ENCODE measurements at places on chromosomes 4 and X.

- DNase-seq, result no peak
Measured at GRCh38 chr4:14267373-14268060, 640.0 kb upstream of the BOD1L1 start.

DNA sequence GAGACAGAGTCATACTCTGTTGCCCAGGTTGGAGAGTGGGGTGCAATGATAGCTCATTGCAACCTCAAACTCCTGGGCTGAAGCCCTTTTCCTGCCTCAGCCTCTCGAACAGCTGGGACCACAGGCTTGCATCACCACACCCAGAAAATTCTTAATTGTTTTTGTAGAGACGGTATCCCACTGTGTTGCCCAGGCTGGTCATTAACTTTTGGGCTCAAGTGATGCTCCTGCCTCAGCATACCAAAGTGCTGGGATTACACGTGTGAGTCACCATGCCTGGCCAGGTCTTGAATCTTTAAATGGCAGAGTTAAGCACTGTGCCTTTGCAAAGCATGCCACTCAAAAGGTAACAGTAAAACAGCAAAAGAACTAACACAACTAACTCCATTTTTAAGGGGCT lies 28.6 kb upstream of the BBS12 start:
- DNase-seq, result no peak

- DNase-seq, result no peak
Measured at GRCh38 chrX:17939724-17940123, 78.6 kb upstream of the RAI2 start.

DNA sequence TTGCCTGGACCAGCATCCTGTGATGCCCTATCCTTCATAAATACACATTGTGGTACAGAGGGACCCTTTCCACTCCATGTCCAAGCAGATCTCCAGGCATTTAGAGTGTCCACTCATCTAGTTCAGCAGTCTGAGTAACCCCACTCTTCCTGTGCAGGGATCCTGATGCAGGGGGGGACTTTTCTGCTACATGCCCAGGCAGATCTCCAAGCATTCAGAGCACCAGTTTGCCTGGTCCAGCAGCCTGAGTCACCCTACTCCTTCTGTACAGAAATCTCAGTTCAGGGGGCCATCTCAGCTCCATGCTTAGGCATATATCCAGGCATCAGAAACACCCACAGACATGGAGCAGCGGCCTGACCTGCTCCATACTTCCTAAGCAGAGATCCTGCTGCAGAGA lies 1089.8 kb downstream of the FAT4 start:
- no peak for DNase-seq

GRCh38 chrX:153903991-153904957 lies at the start of gene AVPR2:
Gene AVPR2, plus strand, starts transcription at chrX:153904673. Its CDS starts 473 bp downstream, at chrX:153905146.
- DNase-seq, result no peak

GRCh38 chr4:121448231-121448630 lies 67.4 kb upstream of the QRFPR start:
- DNase-seq, result no peak

DNA sequence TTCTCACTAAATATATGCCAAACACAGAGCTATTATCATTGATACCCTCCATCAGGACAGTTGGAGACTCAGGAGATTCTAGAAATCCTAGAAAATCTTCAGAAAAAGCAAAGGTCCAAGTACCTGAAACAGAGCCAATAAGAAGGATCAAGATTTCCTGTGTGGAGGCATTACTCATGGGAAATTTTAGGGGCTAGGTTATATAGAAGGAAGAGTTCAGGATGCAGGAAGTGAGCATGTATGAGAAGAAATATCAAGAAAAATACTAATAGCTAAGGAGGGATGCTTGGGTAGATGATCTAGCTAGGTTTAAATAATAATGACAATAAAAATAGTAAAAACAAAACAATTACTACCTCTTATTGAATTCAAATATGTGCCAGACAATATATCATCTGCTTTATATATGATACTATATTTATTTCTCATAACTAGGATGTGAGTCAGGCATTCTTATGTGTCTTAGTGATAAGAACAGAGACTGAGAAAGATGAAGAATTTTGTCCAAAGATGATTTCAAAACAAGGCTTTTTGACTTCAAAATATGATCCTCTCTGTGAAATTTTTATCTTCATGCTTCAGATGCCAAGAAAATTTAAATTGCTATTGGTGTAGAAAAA lies 66.4 kb upstream of the HHIP start:
- DNase-seq, result no peak

DNA sequence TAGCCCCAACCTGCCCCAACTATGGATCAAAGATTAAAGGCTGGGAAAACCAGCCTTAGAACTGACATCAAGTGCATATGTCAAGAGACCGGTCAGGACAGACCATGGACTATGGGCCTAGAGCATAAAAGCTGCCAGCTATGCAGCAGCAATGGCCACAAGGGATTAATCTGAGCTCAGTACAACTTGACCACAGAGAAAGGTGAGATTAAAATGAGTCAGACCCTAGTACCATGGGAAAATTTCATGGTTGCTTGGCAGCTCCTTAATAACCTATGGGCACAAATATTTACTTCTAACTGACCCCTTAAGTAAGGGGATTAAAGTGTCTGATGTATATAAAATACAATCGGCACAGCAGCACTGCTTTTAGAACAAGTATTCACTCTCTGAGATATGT lies 54.4 kb downstream of the CBR4 start:
- no peak for DNase-seq

DNA sequence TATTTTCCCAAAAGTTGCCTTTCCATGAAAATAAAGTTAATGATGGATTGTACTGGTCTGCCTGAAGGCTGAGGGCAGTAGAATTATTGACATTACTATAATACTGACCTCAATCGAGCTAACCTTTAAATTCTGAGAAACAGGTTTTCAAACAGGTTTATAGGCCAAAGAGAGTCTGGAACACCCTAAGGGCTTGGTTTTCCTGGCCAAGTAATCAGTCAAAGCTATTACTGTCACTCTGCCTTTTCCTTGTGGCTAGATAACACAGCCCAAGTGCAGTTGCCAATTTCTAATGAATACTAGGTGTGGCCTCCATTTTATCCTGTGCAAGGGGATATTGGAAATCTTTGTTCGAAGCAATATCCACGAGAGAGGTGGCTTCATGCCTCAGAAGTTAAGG lies 75.2 kb downstream of the INTS12 start:
- DNase-seq, result no peak

DNA sequence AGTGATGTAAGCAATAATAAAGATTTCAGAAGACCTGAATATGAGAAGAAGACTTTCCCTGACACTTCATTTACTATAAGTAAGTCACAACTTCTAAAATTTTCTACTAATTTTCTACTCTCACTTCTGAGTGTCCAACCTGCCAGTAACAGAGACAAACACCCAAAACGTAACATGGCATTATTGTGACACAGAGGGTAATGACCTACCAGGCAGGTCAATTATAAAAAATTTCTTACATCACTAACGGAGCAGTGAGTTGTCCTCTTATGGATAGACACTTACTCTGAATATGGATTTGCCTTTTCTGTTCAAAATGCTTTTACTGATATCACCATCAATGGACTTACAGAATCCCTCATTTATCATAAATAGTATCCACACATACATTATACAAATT lies 405.9 kb upstream of the MAGEB16 start:
- no peak for DNase-seq

DNA sequence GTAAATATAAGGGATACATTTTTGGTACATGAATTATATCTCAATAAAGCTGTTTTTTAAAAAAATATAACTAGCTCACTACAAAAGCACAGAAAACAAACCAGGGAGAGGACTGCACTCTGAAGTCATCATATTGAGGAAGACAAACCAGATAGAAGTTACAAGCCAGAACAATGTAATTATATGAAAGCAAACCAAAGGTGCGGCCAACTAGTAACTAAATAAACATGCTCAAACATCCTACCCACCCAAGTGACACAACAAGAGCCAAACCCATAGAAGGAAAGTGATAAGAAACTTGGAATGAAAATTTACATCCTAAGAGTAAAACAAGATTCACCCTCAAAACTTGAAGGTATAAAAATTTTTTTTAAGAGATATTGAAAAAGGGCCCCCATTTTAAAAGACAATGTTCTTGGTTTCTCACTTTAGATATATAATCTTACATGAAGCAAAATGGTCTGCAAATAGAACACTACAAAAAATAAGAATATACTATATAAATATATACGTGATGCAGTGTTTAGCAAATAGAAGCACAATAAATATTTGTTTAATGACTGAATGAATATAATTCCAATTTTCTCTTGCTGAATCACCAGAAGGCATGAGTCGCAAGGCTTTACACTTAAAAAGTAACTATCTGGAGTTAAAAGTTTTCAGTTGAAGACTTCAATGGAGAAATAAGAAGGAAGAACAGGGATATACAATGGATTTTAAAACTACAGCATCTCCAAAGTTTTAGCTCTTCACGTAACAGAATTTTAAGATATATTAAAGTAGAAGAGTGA lies 4.0 kb upstream of the SH3D19 start:
- DNase-seq, result no peak

DNA sequence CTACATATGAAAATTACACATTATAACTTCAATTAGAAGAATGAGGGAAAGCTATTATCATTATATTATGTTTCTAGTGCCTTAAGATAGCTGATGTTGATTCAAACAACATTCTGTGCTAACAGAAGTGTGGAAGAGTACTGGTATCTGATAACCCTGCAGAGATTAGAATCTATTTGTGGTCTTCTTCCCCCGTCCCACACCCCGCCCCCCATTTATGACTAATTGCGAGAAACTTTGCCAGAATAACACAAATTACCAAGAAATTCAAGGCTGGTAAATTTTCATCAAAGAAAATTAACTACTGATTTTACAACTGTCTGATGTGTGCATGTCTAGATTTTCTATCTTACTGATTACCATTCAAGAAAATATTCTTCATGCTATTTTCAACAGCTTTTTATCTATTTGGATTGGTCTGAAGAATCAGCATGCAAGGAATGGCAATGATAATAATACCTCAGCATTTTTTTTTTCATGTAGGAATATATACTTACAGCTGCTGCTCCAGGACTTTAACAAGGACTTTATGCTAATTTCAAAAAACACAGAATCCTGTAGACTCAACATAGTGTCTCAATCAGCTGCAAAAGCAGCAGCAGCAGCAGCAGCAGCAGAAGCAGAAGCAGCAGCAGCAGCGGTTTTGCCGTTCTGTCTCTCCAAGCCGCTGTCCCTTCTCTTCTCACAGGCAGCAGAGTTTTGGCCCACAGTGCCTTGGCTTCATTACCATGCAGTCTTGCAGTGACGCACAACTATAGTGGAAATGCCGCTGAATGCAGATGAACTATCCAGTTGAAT lies 126.7 kb downstream of the FRYL start:
- DNase-seq, result no peak

DNA sequence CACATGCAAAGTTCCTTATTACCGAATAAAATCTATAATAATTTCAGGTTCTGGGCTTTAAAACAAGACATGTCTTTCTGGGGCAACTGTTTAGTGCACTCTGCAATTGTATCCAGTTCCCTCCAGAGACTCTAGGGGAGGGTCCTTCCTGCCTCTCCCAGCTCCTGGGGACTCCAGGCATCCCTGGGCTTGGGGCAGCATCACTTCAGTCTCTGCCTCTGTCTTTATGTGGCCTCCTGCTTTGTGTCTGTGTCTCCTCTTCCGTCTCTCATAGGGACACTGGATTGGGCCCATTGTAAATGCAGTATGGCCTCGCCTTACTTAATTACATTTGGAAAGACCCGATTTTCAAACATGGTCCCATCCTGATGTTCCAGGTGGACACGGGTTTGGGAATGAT lies 10.9 kb upstream of the ASMTL start:
- no peak for DNase-seq

DNA sequence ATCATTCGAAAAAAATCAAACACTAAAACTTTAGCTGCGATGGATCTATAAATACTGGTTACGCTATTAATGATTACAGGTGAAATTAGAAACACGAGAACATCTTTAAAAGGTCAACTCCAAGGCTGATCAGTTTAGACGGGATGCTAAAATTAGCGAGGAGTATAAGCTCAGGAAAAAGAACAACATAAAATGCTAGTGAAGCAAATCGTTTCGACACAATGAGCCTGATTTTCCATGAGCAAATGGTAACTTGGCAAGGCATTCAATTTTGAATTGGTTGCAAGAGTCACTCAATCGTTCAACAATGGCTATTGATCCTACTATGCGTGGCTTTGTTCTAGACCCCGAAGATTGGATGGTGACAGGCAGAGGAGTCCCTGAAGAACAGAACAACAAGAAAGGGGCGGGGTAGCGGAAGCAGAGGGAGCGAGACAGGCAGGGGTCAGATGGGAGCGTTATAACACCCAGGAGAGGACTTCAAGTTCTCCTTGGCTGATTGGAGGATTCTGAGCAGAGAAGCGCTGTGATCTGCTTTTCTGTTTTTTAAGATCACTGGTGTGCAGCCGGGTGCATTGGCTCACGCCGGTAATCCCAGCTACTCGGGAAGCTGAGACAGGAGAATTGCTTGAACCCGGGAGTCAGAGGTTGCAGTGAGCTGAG lies 146.5 kb downstream of the RBM47 start:
- no peak for DNase-seq

DNA sequence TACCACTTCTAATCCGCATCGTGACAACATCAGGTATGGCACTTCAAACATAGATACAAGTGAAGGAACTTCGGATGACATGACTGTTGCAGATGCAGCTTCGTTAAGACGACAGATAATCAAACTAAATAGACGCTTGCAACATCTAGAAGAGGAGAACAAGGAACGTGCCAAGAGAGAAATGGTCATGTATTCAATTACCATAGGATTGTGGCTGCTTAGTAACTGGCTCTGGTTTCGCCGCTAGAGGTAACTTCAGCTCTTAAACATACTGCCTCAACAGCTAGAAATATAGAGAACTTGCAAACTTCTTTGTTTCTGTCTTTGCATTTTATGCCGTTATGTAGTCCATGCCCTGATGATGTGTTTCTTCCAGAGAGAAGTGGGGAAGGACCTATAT lies 530.8 kb upstream of the DIPK2B start:
- no peak for DNase-seq

DNA sequence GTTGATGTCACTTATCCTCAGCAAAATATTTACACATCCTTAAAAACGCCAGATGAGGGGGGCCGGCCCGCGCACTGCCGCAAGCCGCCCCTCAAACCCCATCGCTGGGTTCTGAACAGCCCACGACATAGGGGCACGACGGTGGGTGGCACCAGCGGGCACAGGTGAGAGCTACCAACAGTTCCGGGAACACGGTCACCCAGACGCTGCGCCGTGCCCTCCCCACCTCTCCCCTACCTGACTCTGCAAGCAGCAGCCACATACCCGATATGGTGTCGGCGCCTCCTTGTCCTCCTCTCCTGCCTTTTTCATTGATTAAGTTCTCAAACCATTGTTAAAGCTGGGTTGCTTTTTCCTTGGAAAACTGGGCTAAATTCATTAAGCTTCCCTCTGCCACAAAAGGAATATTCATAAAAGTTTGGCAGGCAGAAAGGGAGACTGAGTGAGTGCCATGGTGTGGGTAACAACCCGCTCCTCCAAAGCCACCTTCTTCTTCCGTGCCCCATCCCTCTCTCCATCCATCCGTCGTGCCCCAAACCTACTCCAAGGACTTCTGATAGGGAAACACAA lies 1.4 kb downstream of the RAI2 start:
- no peak for DNase-seq

- no peak for DNase-seq
Measured at GRCh38 chr4:79241846-79242245, 84.0 kb downstream of the NAA11 start.

GRCh38 chr4:39231660-39232059 lies 49.3 kb downstream of the WDR19 start:
- no peak for DNase-seq

All from T-helper 1 cell (primary cell).